ENCODE measurements at places on chromosomes 4 and X. TPM values are rescaled to one million over a fixed set of nuclear protein-coding genes. Genes with fewer than 3 reads are reported as not detected.

Gene PAGE4
- total RNA-seq, result not detected

Gene ARR3
- total RNA-seq, result not detected

GRCh38 chr4:184328022-184328736, 110.5 kb upstream of the ENPP6 start:
- DNase-seq, result no peak

DNA sequence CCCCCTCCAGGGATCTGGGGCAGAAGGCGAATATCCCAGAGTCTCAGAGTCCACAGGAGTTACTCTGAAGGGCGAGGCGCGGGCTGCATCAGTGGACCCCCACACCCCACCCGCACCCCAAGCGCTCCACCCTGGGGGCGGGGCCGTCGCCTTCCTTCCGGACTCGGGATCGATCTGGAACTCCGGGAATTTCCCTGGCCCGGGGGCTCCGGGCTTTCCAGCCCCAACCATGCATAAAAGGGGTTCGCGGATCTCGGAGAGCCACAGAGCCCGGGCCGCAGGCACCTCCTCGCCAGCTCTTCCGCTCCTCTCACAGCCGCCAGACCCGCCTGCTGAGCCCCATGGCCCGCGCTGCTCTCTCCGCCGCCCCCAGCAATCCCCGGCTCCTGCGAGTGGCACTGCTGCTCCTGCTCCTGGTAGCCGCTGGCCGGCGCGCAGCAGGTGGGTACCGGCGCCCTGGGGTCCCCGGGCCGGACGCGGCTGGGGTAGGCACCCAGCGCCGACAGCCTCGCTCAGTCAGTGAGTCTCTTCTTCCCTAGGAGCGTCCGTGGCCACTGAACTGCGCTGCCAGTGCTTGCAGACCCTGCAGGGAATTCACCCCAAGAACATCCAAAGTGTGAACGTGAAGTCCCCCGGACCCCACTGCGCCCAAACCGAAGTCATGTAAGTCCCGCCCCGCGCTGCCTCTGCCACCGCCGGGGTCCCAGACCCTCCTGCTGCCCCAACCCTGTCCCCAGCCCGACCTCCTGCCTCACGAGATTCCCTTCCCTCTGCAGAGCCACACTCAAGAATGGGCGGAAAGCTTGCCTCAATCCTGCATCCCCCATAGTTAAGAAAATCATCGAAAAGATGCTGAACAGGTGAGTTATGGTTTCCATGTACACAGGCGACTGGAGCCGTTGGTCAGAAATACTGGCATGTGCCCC, at the start of gene CXCL1:
CXCL1 (plus strand) TSS at position 264 of the 926 bp plus-strand sequence; CDS start at position 342, 78 bp downstream.
- no peak for DNase-seq

GRCh38 chr4:181677201-181677600, 566.0 kb upstream of the TENM3 start:
- DNase-seq, result no peak
